NCI-H446 (cell line): ENCODE measurements at places on chromosomes 4 and X.

DNA sequence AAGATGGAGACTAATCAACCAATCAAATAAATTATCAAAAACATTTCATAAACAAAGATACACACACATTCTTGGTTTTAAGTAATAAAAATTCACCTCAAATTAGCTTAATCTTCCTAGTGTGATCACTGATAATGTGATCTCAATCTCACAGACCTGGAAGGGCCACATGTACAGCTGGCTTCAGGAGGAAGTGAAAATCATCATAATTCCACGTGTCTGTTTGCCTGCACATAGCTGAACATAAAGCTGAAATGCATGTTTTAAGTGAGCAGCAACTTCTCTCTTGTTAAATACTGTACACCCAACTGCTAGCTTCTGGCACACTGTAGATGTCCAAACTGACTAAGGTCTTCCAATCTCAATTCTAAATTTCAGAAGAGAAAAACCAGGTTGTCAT is 53.8 kb downstream of the ARHGAP6 start:
- DNase-seq: no peak

- DNase-seq: no peak
Measured at GRCh38 chr4:98473046-98473445, 185.4 kb downstream of the TSPAN5 start.

DNA sequence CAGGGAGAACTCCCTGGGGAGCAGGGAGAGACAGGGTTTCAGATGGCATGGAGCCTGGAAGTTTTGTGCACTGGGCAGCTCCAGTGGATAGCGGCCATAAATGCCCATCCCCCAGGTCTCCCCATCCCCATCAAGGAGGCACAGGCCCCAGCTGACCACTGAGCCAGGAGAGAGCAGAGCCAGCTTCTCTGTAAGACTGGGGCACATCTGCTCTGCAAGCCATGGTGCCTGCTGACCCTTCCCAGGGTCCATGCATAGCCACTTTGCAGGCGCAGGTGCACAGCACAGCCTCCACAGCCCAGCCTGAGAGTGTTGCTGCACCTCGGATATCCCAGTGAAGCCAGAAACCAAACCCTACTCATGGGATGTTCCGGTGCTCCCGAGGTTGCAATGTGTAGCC is 206.3 kb upstream of the SPANXN4 start:
- no peak for DNase-seq

DNA sequence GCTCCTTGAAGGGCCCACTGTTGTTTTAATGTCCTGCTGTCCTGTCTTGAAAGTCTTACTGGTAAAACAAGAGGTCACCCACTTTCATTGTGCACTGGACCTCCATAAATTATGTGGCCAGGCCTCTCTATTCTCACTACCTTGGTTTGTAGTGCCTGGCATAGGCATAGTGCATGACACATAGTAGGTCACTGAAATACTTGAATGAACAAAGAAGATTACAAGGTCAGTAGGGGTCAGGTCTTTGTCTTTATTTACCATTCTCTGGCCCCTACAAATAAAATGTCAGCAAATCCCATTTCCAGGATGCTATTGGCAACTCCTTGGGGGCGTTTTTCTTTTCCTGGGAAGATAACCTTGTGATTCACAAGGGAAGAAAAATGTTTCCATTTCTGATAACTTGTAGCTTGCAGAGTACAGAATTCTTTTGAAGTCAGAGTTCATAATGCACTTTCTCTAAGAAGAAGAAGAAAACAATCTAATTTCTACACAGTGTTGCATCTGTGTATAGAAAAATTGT is 1.4 kb downstream of the PGM2 start:
- DNase-seq: no peak

- DNase-seq: no peak
Measured at GRCh38 chrX:84340968-84341367, 153.0 kb upstream of the RPS6KA6 start.

DNA sequence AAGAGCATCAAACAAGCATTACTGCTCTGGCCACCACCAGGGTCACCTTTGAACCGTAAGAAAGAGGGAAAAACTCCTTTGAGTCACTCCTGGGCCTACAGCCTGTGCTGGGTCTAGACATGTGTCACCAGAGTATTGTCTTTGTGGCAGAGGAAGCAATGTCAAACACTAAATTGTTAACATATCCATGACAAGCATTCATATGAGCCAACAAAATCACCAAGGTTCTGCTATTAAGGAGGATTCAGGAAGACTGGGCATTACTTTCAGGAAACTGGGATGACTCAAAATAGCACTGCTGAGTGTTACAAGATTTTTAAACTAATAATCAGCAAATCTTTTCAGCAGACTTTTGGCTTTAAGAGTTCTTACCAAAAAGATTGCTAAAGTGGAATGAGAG is 28.1 kb downstream of the LGI2 start:
- DNase-seq: no peak

- no peak for DNase-seq
Measured at GRCh38 chrX:22043872-22044271, 11.7 kb downstream of the PHEX start.

GRCh38 chrX:131958724-131959123 is 64.4 kb upstream of the STK26 start:
- DNase-seq: no peak

- no peak for DNase-seq
Measured at GRCh38 chr4:16006771-16007446, 43.9 kb upstream of the FGFBP2 start.

DNA sequence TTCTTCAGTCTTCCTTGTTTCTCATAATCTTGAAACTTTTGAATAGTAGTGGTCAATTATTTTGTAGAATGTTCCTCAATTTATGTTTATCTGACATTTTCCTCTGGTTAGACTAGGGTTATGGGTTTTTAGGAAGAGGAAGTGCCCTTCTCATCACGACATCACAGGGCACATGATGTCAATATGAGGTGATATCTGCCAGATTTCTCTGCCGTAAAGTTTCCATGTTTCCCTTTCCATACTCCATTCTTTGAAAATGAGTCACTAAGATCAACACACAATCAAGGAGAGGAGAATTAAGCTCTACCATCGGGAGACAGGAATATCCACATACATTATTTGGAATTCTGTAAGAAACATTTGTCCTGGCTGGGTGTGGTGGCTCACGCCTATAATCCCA is 28.4 kb downstream of the RP2 start:
- no peak for DNase-seq

- no peak for DNase-seq
Measured at GRCh38 chr4:183098019-183098722, 886 bp upstream of the WWC2 start.
